Glomerular endothelial cell (primary cell): ENCODE measurements at places on chromosomes 13 and 19. TPM values are rescaled to one million over a fixed set of nuclear protein-coding genes. Genes with fewer than 3 reads are reported as not detected.

DNA sequence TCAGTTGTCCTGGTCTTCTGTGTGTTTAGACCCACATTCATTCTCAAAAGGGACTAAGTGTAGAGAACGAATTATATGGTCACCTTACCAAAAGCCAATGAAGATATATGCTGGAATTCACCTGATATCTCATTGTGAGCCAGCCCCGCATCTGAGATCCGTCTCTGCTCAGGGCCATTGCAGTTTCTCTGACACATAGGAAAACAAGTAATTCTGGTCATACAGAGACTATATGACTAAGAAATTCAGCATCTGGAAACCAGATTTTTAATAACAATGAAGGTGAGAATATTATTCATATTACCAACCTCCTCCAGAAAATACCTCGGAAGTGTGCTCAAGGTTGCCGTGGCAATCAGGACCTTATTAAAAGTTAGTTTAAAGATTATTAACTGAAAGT, 278.6 kb upstream of the EDNRB start:
- no peak for DNase-seq

DNA sequence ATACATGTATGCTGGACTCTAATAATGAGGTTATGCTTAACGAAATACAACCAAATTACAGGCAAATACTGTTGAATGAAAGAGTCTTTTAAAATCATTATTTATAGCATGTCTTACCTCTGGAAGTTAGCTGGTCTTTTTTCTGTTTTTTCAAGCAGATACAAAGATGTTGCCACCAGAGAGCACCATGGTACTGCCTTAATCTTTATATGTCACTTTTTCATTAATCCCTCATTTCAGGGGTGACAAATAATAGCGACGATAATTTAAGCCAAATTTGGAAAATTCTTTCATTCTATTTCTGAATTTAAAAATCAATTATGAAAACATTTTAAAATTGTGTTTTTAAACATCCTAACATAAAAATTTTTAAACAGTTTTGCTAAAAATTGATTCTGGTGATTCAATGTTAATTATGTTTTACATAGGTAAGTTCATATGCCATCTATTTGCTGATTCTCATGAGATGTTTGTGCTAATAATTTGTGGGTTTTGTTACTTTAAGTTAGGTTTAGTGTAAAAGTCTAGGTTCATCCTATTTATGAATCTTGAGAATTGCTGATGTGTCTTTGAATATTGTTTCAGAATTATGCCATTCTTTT, 379.3 kb upstream of the SGCG start:
- no peak for DNase-seq

GRCh38 chr13:22740264-22740663, 440.5 kb upstream of the SGCG start:
- DNase-seq: no peak

The ZNF493 gene
- 3.5 and 11.4 TPM in 2 replicates for total RNA-seq

The HSPB6 gene
- total RNA-seq: 1.8 and 3.2 TPM in 2 replicates

The DACT3 gene
- total RNA-seq: 2.3 and 3.7 TPM in 2 replicates

The PIH1D1 gene
- 66.3 and 85.3 TPM in 2 replicates for total RNA-seq

The MYO16 gene
- total RNA-seq: 0.23 TPM in 1 of 2 replicates, not detected in the other

DNA sequence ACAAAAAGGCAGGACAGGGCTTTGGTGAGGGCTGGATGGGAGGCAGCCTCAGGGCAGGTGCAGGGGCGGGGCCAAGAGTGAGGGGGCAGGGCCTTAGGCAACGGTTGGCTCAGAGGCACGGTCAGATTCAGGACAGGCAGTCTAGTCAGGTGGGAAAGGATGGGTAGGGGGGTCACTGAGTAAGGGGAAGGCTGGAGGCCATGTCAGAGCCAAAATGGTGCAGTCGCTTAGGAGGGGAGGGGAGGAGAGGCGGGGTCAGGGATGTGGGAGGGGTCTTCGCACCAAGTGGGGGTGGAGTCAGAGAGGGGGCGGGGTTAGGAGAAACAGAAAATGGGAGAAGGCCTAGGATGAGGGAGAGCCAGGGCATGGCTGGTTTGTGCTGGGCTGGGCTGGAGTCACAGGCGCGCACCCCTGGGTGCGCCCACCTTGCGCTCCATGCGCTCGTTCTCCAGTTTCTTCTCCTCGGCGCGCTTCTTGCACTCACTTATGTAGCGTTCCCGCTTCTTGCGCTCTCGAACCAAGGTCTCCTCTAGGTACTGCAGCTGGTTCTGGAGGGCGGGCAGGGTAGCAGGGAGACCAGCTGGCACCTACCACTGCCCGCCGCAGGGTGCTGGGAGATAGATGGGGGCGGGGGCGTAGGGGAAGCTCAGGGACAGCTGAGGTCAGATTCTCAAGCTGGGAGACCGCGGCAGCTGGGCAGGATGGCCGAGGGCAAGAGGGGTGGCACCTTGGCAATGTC, 6.8 kb upstream of the RGL3 start:
- no peak for DNase-seq

The RPS16 gene
- total RNA-seq: 802 and 1,288 TPM in 2 replicates

GRCh38 chr19:18663940-18664530, 19.4 kb upstream of the CRTC1 start:
- no peak for DNase-seq

DNA sequence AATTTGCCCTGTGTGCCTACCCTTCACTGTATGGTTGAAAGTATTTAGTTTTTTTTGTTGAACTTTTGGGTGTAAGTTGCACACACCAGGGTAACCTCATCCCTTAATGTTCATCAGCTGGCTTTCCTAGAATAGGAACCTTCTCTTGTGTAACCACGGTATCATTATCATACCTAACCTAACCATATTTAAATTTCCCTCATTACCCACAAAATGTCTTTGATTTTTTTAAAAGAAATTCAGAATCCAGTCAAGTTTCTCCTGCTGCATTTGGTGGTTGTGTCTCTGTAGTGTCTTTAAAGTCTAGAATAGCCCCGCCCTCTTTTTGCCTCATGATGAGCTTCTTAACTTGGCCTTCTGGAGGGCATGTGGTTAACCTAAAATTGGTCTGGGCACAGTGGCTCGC, 80.3 kb downstream of the RYR1 start:
- DNase-seq: no peak

- no peak for DNase-seq
Observed at GRCh38 chr19:48330012-48330681, 4.8 kb downstream of the EMP3 start.

The MCEMP1 gene
- not detected in 2 replicates for total RNA-seq

The LRRC63 gene
- 0.06 TPM in 1 of 2 replicates, not detected in the other for total RNA-seq
